ENCODE measurements at places on chromosomes 12 and 14.

- DNase-seq = no peak
Measured at GRCh38 chr14:81120501-81120900, 100.3 kb downstream of the GTF2A1 start.

GRCh38 chr12:19561411-19561961 is 122.2 kb downstream of the AEBP2 start:
- DNase-seq = no peak

- DNase-seq = no peak
Measured at GRCh38 chr14:68182492-68182891, 362.9 kb downstream of the RAD51B start.

DNA sequence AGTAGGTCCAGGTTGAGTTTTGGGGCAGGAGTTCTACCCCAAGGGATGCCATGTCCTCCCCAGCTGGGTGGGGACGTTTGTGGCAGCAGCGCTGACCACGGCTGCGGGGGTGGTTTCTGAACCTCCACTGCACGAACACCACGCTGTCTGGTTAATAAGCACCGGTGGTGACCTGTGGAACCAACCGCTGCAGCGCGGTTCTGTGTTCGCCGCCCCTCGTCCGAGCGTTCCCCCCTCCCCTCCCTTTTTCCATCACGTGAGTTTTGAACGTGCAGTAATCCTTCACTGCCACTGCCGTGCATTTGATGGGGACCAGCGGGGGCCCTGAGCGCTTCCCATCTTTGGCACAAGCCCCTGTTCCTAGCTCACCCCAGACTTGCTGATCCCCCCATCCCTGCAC is 6.4 kb upstream of the ADSS1 start:
- DNase-seq = no peak

Data from psoas muscle (tissue), 8 donors.